T-cell (primary cell): ENCODE measurements at places on chromosomes 12 and 14.

GRCh38 chr14:103624860-103625259 lies 4.2 kb upstream of the KLC1 start:
- no peak for DNase-seq

- DNase-seq, result no peak
Measured at GRCh38 chr12:64756376-64756775, 2.8 kb downstream of the GNS start.

DNA sequence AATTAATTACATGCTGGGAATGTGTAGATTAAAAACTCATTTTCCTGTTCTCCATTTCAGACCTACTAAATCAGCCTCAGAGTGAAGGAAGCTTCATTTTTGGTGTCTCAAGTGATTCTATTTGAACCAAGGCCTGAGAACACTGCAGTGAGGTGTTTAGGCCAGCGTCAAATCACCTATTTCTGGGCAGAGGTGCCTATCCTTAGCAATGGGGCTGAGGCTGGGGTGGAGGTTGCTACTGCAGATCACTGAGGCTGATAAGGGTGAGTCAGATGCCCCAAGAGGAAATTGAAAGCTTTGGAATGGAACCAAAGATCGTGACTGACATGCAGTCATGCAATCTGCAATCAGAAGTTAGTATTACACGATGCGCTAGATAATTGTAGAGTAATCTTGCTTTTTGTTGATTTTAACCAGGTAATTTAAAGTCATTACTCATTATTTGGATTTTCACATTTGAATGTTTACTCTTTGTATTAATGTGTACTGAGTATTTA lies 4.4 kb downstream of the TXNRD1 start:
- peak; percentile 10 for DNase-seq

DNA sequence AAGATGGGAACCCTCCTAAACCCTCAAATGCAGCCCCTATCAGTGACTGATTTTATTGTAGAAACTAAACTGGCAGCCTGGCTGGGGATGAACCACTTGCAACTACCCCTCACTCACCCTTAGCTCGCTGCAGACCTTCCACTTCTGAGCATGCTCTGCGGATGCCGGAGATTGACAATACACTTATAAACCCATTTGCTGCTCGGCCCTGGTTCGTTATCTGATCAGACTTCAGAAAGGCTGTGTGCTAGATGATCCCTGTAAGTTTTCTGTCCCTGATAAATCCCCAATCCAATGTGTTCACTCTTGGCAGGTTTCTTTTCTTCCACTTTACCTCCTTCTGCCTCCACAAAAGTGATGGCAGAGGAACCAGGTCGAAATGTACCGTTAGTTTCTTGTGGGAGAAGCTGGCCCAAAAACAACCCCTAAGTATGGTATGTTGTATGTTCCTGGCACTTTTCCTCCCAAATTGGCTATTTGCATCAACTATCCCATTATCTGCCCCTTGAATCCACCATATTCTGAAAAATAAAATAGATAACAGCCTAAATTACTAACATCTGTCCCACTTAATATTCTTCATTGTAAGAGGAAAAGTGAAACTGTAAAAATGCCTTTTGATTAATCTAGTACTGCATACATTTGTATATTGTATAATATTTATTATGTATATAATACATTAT lies 18.8 kb downstream of the RPH3A start:
- DNase-seq, result no peak

DNA sequence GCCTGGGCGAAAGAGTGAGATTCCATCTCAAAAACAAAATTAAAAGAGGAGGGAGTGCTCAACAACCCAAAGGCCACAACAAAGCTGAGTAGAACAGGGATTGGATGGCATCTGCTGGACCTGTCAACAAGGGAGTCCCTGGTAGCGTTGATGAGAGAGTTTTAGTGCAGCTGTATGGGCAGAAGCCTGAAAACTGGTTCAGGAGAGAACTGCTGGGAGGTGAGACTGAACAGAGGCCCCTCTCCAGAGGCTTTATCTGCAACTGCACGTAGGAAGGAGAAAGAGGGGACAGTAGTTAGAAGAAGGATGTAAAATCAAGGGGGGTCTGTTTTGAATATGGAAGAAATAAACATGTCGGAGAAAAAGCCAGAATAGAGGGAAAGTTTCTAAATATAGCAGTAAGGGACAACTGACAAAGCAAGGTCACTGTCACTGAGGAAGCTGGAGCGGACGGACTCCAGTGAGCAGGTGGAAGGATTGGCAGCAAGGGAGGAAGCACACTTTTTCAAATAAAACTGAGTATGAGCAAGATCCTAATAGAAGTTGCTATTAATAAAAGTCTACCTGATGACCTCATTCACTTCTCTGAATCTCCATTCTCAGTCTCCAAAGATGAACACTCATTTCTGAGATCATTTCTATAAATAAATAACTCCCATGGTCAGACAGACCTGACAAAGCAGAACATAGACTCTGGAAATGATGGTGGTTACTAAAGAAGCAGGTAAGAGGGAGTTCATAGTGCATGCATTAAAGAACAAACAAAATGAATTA lies 11.8 kb upstream of the ATF1 start:
- no peak for DNase-seq

DNA sequence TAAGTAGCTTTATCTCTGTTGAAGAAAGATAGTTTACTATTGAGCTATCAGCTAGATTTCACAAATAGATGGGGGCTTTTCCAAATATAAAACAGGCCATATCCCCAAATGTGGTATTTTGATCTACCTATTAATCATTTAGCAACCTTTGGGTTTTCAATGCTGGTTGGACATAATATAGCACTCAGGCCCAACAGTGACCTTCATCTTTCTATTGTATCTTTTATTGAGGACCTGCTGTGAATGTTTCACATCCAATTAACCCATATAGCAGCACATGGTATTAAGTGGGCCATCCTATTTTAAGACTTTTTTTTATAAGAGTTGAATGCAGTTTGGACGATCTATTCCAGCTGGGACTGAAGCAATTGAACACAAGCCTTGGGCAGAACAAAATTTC lies 10.0 kb upstream of the NR1H4 start:
- no peak for DNase-seq

GRCh38 chr12:124486346-124486963 lies 81.0 kb downstream of the NCOR2 start:
- DNase-seq, result no peak

DNA sequence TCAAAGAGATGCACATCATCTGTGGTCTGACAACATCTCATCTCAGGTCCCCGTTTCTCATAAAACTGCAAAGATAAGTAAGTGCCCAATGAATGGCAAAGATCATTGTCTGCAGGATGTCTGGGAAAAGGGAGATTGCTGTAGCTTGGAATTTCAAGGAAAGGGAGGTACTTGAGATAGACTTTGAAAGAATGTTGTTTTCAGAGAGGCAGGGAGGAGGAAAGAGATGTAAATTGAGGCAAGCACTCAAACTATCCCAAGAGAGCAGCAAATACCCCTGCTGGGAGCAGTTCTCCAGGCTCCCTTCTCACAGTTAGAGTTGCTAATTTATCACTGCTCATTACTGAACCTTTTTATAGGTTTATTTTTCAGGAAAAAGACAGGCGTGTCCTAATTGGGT lies 107.1 kb downstream of the MYRFL start:
- no peak for DNase-seq

- DNase-seq, result no peak
Measured at GRCh38 chr14:61526405-61527312, 168.7 kb upstream of the HIF1A start.

GRCh38 chr14:55332654-55333570 lies 61.7 kb downstream of the FBXO34 start:
- DNase-seq, result peak; percentile 7

DNA sequence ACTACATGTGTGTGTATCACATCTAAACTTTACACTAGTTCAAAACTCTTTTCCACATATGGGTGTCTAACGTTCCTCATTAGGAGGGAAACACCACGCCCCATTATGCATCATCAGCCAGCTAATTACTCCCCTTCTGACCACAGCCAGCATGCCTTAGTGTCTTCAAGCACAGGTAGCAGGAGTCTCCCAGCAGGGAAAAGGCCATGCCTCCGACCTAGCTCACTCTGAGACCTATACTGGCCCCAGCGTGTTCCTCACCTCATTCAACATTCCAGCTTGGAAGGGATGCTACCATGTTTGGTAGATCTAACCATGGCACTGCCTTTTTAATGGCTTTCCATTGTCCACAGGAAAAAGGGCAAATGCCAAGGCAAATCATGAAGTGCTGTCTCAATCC lies 66.1 kb upstream of the PRB2 start:
- DNase-seq, result no peak

GRCh38 chr12:28172434-28173030 lies 17.7 kb upstream of the CCDC91 start:
- DNase-seq, result no peak

GRCh38 chr14:100566586-100566985 lies 20.6 kb downstream of the BEGAIN start:
- DNase-seq, result no peak

DNA sequence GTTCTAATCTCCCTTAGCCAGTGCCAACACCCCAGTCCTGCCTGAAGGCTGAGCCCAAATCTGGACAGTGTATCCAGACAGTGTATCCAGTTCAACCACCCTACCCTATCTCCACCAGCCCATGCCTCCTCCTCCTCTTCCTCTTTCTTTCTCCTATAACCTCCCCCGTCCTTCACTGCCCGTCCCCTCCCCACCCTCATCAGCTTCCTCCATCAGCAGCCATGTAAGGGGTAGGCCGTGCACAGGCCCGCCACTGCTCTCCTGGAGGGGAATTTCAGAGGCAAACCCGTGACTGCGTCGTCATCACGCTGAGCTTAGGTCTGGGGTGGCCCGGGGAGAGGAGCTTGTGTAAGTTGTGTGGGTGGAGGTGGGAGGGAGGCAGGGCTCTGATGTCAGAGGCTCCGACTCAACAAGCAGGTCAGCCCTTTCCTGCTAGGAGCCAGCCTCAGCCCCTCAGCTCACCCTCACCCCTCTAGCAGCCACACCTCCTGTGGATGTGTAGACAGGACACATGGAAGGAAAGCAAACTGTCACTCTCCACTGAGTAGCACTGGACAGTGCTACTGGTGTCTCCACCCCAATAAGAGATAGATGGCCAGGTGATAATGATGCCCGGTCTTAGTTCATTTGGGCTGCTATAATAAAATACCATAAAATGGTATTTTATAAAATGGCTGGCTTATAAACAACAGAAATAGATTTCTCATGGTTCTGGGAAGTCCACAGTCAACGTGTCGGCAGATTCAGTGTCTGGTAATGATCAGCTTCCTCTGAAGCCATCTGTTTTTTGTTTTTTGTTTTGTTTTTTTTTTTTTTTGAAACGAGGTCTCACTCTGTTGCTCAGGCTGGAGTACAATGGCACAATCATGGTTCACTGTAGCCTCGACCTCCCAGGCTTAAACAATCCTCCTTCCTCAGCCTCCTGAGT lies 50.5 kb downstream of the IRF2BPL start:
- peak; percentile 91 for DNase-seq

- DNase-seq, result no peak
Measured at GRCh38 chr12:115072712-115073111, 388.7 kb upstream of the TBX3 start.

DNA sequence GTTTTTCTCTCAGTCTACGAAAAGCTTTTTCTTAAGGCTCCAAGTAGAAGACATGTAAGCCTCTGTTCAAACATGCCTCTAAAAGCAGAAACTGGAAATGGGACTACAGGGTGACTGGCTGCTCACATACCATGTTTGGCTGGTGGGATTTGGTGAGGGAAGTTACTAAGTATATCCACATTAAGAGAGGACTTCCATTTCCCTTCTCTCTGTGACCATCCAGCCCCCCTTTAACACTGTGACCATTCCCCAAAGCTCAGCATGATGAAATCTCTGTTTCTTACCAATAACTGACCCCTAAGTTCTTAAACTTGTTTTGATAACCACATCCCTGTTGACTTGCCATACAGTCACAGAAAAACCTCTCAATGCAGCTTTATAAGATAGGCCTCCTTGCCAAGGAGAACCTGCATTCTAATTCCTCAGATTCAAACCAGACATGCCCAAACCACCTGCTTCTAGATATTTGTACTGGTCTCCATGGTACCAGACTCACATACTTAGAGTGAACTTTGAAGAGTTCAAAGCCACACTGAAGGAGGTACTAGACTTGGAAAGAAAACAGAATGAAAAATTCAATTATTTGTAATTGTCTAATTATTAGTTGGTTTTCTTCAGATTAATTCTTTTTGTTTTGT lies 102.2 kb downstream of the VEZT start:
- DNase-seq, result no peak

DNA sequence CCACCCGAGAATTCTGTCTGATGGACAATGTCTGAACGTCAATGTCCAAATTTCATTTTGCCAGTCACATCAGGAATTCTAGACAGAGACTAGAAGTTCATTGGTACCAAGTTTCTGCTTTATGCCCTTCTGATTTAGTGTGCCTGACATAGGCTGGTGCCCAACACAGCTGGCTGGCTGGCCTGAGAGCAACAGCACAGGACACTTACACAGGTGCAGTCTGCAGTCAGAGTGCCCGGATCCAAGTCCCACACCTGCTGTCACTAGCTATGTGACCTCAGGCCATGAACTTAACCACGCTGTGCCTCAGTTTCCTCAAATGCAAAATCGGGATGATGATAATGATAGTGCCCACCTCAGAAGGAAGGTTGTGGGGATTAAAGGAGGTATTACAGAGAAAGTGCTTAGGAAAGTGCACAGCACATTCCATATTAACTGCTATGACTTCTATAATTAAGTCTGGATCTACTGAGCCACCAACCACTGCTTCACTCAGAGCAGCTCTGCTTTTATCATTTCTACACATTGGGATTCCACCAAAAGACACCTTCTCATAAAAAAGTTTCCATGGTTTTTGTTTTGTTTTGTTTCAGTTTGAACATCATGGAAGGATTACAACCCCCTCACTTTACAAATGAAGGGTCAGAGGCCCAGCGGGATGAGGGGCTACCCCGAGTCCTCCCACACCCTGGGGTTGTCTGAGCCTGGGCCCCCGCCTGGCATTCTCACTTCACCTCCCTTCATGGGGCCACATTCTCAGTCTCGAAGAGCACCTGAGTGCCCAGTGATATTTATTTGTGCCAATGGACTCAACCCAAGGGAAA lies 168.8 kb upstream of the BCL2L14 start:
- no peak for DNase-seq

- DNase-seq, result no peak
Measured at GRCh38 chr14:83257466-83258439, 1724.1 kb upstream of the SEL1L start.

GRCh38 chr12:118064608-118065007 lies 3.6 kb upstream of the WSB2 start:
- no peak for DNase-seq

DNA sequence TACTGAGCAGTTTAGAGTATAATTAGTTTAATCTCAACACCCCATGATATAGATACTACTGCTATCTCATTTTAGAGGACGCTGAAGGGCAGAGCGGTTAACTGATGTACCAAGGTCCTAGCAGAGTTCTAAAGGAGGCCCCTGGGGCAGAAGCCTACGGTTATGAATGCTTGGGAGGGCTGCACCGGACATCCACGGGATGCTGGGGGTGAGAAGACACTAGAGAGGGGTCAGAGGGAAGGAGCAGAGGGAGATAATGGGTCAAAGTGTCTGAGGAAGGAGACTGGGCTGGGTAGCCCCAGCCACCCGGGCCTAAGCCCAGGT lies 1.6 kb upstream of the ACTR6 start:
- no peak for DNase-seq

GRCh38 chr12:124917841-124918621 lies 3.6 kb upstream of the UBC start:
- DNase-seq, result no peak
